ENCODE measurements at places on chromosomes 5 and 9.

GRCh38 chr5:104573949-104574709, 1011.5 kb upstream of the NUDT12 start:
- no peak for DNase-seq

DNA sequence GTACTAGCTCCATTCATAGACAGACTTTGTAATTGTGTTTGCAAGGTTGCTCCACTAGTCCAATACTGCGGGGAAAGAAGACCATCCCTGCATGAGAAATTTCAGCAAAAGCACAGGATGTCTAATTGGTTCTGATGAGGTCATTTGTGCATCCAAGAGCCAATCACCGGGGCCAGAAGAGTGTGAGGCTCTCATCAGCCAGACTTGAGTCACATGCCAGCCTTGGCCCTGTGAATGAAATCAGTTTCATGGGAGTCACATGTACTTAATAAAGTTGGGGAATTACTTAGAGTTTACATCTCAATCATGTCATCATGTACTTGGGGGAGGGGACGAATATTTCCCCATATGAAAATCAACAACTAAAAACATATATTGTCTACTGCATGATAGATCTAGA, 1236.0 kb downstream of the MAT2B start:
- no peak for DNase-seq

GRCh38 chr9:125493384-125493783, 213.6 kb downstream of the MAPKAP1 start:
- no peak for DNase-seq

DNA sequence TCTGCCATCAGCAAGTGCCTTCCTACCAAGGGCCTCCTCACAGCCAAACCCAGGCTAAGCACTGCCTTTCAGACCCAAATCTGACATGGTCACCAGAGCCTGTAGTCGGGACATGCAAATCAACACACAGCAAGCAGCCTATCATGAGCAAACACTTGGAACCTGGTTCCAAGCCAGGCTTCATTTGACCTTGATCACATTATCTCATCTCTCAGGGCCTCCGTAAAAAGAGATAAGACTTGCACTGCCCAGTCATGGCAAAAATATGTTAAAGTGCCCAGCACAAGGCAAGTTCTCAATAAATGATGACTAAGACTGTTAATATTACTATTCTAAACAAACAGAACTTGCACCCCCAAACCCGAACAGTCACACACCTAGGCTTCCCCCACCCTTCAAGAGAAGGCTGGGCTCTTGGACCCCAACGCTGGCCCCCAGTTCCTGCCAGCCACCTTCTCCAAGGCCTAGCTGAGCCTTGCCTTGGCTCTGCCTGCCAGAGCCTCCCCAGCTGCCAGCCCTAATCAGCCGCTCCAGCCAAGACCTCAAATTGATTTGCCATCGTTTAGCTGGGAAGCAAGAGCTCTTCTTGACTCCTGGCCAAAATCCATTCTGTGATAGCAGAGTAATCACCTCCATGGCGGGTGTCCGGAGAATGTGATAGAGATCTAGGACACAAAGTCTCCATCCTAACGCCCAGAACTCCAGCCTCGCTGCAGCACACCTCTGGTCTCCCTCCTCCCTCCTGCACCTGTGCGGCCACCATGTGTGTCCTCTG, 18.7 kb downstream of the CPLX2 start:
- DNase-seq: no peak

DNA sequence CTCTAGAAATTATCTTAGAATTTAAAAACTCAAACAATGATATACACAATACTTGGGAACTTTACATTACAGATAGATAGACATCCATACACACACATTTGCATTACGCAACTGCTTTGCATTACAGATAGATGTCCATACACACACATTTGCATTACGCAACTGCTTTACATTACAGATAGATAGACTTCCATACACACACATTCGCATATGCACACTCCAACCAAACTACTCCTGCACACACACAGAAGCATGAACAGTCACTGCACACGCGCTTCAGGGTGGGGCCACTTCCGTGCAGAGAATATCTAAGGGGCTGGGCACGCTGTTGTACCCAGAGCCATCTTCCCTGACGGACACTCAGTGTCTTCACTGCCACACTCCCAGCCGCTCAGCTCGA, 7.9 kb upstream of the ADAMTS16 start:
- no peak for DNase-seq

DNA sequence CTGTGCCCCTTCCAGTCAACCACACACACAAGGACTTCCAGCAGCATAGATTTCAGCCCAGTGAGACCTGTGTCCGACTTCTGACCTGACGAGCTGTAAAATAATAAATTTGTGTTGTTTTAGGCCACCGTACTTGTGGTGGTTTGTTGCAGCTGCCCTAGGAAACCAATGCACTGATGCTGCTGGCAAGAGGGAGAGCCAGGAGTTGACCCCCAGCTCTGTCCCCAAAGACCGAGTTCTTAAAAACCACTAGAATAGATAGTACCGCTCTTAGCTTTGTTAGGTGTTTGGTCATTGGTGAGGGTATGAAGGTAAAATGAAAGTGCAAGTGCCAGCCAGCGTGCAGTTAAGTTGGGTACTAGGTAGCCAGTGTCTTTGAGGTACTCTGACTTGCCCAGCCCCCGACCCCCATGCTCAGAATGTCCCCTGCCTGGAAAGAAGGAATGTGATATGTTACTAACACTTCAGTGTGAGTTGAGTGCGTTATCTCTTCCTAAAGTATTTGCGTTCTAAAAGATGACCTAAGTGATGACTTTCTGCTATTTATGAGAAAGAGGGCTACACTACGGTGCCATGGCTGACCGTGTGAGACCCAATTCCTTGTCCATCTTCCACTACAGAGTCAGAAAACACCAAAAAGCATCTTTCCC, 185.6 kb downstream of the AOPEP start:
- DNase-seq: no peak

GRCh38 chr9:36937951-36938350, 96.1 kb downstream of the PAX5 start:
- no peak for DNase-seq

GRCh38 chr9:130262771-130263170, 2.8 kb upstream of the HMCN2 start:
- DNase-seq: no peak

- no peak for DNase-seq
Observed at GRCh38 chr9:73617586-73617985, 465.9 kb downstream of the ANXA1 start.

GRCh38 chr9:93178851-93179786, 4.8 kb upstream of the WNK2 start:
- DNase-seq: no peak

GRCh38 chr5:102388235-102388634, 92.2 kb upstream of the SLCO4C1 start:
- DNase-seq: no peak

DNA sequence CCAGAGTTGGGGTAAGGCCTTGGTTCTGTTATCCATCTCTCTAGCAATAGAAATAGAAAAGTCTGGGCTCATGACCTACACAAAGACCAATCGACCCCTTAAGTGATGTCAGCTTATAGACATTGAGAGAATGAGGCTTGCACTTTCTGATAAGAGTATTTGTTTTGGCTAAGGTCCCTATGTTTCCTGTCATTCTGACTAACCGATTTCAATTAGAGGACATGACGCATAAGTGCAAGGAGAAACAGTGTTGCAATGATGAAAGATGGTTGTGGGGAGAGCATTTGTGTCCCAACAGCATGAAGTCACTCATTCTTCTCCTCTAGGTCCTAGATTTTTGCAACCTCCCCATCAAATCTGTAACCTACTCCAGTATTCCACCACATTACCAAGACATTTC, 255.1 kb downstream of the MAT2B start:
- no peak for DNase-seq

DNA sequence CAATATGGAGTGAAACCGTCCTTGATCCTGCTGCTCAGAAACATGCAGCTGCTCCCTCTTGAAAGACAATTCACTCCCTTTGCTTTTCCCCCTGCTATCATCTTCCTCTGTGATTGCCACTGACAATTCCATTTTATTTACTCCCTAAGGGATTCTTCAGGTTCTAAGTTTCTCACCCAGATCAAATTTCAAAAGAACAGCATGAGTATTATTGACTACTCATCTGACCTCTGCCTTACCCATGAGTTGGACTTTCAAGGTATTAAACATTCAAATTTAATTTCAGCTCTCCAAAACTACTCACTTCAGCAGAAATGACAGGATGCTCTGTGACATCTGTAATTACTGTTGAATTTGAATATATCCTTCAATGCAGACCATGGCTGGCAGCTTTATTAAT, 236.5 kb upstream of the HAPLN1 start:
- no peak for DNase-seq

GRCh38 chr5:109146591-109146990, 263.2 kb downstream of the PJA2 start:
- DNase-seq: no peak

DNA sequence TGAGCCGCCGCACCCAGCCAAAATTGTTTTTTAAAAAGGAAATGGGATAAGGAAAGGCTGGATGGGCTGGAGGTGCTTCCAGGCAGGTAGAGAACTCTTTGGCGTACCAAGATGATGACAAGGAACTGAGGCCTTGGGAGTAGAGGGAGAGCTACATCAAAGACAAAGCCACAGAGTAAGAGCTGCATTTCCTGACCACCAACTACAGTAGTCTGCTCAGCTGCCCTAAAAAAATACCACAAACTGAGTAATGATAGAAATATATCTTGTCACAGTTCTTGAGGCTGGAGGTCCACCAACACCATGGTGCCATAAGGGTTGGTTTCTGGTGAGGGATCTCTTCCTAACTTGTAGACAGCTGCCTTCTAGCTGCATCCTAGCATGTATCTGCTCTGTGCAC, 8.2 kb downstream of the OR1K1 start:
- DNase-seq: no peak

DNA sequence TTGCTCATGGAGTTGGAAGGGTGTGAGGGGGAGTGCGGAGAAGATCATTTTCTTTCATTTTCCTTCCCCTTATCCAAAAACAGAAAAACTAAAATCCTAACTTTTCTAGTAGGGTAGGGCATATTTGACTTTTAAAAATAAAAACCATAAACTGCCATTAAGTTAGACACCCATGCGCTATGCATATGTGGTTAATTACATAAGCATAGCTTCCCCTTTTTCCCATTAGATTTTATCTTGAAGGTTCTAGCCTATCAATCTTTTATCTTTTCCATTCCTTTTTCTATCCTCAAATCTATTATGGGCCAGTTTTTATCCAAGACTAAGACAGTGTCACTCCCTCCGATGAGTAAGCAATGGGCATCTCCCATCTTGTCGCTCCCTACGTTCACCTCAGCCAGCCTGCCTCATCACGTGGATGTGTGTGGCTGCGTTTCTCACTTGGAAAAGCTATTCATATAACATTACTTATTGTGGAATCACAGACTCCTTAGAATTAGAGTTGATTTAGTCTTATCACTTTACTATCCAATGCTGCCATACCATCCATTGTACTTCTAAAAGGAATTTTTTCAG, 49.2 kb downstream of the PCSK5 start:
- DNase-seq: no peak

GRCh38 chr9:87853876-87854579, 28.6 kb upstream of the SPATA31E1 start:
- DNase-seq: no peak

- DNase-seq: no peak
Observed at GRCh38 chr9:133780404-133780945, 42.3 kb upstream of the SARDH start.

- no peak for DNase-seq
Observed at GRCh38 chr5:106822851-106823250, 847.9 kb downstream of the EFNA5 start.

DNA sequence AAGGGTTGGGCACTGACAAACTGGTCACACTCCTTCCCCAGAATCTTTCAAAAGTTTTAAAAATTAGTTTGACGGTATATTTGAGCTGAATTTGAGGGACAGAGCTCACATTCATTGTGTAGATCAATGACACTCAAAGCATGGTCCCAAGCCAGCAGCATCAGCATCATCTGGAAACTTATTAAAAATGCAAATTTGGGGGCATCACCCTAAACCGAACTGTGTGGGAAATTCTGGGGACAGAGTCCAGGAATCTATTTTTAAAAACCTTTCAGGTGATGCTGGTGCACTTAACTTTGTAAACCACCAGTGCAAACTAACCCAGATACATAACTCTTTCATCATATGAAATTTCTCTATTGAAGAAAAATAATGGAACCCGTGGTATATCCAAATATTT, 58.1 kb upstream of the MTAP start:
- DNase-seq: no peak

DNA sequence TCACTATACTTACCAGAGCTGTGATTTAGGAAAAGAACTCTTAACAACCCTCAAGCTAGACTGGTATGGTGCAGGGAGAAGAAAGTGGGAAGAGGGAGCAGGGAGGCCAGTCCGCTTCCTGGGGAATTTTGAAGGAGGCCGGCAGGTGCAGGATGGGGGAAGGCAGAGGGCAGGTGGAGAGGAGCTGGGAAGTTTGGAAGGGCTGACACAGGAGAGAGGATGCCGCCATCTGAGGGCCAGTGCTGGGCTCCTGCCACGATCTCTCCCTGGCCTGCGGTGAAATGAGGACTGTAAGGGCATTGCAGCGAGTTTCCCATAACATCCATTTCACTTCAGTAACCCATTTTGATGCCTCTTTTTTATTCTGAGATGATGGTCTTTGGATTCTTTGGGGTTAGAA, 8.9 kb downstream of the DAB2IP start:
- DNase-seq: no peak

GRCh38 chr9:89425024-89425805, 72.7 kb downstream of the SEMA4D start:
- peak; percentile 41 for DNase-seq

GRCh38 chr5:13567819-13568218, 376.7 kb downstream of the DNAH5 start:
- DNase-seq: no peak

- DNase-seq: no peak
Observed at GRCh38 chr5:11420969-11421368, 483.3 kb downstream of the CTNND2 start.

DNA sequence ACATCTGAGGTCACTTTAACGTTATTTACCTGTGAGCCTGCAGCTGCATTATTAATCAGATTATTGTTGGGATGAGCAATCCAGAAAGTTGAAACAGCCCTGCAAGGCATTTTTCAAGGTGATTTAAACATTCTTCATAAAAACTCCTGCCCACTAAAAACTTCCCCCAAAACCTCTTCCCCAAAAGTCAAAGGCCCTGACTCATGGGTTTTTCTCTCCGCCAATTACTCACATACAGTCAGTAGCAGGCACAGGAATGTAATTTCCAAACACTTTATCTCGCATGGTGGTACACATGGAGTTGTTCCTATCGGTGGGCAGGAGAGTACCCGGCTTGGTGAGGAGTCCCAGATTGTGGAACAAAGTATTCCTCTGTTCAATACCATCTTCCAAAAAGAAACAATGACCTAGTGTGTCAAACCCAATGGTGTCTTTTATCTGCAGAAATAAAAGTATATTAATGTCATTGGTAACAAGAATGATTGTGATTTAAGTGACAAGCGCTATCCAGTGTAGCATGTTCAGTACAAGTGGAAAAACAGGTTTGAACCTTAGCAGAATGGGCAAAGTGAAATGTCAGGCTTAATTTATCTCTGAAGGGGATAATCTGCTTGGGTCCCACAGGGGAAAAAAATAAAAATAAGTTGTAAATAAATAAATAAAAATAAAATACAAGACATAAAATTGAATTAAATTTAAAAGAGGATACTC, 38.3 kb downstream of the CEMIP2 start:
- DNase-seq: no peak

Measured in activated CD4-positive, alpha-beta T cell treated with anti-CD3 and anti-CD28 coated beads for 48 hours (primary cell).